ENCODE measurements at places on chromosomes 3 and 15. TPM values are rescaled to one million over a fixed set of nuclear protein-coding genes. Genes with fewer than 3 reads are reported as not detected.

DNA sequence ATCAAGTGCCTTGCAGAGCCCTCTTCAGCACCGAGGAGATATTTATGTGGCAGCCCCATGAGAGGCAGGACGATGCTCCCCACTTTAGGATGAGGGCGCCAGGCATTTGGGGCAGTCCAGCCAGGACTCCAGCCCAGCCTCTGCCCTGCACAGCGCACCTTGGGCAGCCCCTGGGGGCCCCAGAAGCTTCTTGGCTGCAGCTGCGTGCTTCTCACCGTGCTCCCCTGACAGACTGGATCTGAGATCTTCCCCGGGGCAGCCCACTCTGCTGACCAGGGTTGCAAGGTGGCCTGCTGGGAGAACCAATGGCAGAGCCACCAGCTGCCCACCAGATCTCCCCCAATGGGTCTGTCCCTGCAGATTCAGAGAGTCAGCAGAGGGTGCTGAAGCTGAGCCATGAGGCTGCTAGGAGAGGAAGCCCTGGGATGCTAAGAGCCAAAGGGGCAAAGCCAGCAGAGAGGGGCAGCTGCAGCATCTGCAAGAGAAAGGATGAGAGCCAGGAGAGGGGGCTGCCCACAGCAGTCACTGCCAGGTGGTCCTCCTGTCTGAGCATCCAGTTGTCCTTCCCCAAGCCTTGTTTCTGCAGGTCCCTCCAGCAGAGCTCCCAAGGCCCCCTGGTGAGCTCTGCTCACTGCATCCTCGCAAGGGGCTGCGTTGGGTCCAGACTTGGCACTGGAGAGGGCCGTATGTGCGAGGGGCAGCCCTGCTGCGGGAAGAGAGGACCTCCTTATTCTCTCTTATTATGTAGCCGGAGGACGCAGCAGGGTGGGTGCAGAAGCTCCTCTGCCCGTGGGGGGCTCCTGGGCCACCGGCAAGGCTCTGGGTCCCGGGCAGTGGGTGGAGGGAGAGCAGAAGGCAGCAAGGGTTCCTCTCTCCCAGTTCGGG is 14.7 kb upstream of the KLF13 start:
- no peak overlapping the region for H3K4me3 ChIP-seq
- H3K4me1 ChIP-seq: peaks cover 49% of the 10 kb centered on the region
- no peak overlapping the region for H3K27ac ChIP-seq
- DNase-seq: no peak

The BFSP2 gene
- total RNA-seq: not detected

- H3K4me3 ChIP-seq: no peak overlapping the region
- H3K36me3 ChIP-seq: no peaks in the 10 kb centered on the region
- H3K4me1 ChIP-seq: no peaks in the 10 kb centered on the region
- H3K27me3 ChIP-seq: no peaks in the 10 kb centered on the region
- DNase-seq: no peak
- no peak overlapping the region for H3K27ac ChIP-seq
Observed at GRCh38 chr3:74590620-74591262, 23.7 kb downstream of the CNTN3 start.

The ATP6V1A gene
- total RNA-seq: 40.7 TPM

GRCh38 chr3:193932136-193932535 is 203.8 kb upstream of the HES1 start:
- no peak for DNase-seq
- peaks cover 5% of the 10 kb centered on the region for H3K27me3 ChIP-seq
- H3K4me1 ChIP-seq: peaks cover 2% of the 10 kb centered on the region

The SATB1 gene
- total RNA-seq: 357 TPM

DNA sequence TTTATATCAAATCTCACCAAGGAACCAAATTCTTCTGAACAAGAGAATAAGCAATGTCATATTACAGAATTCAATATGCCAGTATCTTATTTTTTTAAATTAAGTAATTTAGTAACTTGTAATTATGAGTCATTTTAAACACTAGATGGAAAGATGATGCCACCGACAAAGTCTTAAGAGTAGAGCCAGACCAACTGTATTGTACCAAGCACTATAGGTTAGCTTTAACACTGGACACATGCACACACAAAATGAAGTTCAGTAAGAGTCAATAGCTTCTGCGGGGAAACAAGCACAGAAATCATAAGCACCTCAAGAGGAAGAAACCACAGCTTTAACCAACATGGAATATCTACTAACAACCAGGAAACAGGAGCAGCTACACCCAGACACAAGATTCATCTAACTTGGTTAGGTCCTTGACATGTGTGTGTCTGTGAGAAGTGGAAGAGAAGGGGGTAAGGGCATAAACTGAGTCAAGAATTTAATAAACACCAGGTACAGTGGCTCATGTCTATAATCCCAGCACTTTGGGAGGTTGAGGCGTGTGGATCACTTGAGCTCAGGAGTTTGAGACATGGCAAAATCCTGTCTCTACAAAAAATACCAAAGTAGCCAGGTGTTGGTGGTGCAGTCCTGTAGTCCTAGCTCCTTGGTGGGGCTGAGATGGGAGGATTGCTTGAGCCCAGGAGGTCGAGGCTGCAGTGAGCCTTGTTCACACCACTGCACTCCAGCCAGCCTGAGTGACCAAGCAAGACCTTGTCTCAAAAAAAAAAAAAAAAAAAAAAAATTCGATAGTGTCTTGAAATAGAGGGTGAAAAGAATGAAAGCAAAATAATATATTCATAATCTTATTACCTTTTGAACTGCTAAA is 28.9 kb downstream of the DENND4A start:
- no peak for DNase-seq
- H3K27ac ChIP-seq: peak overlapping the region; percentile 16
- no peak overlapping the region for H3K4me3 ChIP-seq

GRCh38 chr15:42547918-42548248 is 710 bp downstream of the LRRC57 start:
- peak overlapping the region; percentile 98 for H3K27ac ChIP-seq
- H3K27me3 ChIP-seq: no peaks in the 10 kb centered on the region
- peaks cover 36% of the 10 kb centered on the region for H3K36me3 ChIP-seq
- H3K4me3 ChIP-seq: peak overlapping the region; percentile 95
- DNase-seq: peak; percentile 40

The PPP2R3A gene
- 0.04 TPM for total RNA-seq

The AEN gene
- total RNA-seq: 45.7 TPM

DNA sequence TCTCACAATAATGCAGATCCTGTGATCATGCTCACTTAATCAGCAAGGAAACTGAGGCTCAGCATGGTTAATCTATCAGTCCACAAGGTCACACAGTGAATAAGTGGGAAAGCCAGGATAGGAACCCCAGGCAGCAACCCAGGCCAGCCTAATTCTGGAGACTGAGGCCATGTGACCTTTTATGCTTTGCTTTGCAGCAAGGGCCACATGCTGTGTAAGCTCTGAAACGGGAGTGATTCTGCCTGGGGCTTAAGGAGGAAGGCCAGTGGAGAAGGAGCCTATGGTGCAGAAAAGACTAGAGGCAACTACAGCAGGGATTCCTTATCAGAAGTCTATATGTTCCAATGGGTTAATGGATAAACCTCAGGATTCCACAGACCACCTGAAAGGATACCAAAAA is 157.6 kb upstream of the PPP2R3A start:
- DNase-seq: no peak
- no peaks in the 10 kb centered on the region for H3K4me1 ChIP-seq
- H3K27me3 ChIP-seq: no peaks in the 10 kb centered on the region
- no peak overlapping the region for H3K4me3 ChIP-seq
- H3K27ac ChIP-seq: no peak overlapping the region

DNA sequence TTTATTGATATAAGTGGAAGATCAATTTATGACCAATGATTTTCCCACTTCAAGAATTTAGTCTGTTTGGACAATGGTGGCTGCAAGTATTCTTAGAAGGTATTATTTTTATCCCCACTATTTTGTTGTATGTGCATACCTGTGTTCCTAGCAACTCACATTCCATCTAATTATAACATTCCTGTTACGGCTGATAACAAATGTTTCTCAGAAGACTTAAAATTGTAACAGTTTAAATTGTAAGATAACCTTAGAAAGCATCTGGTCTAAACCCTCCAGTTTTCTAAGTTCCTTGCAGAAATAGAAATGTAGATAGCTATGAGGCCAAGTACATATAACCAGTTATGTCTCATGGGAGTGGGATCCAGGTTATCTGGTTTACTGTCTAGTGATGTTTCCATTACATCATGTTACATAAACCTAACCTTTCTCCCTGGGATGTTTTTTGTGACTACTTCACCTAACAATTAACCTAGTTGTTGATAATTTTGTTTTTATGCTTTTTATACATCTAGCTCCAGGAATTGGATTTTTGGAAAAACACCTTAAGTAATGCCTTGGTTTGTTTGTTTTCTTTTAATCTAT is 11.1 kb upstream of the MFN1 start:
- peaks cover 45% of the 10 kb centered on the region for H3K36me3 ChIP-seq
- H3K27me3 ChIP-seq: no peaks in the 10 kb centered on the region
- H3K4me3 ChIP-seq: no peak overlapping the region
- no peaks in the 10 kb centered on the region for H3K4me1 ChIP-seq

The GOLGA6A gene
- not detected for total RNA-seq

DNA sequence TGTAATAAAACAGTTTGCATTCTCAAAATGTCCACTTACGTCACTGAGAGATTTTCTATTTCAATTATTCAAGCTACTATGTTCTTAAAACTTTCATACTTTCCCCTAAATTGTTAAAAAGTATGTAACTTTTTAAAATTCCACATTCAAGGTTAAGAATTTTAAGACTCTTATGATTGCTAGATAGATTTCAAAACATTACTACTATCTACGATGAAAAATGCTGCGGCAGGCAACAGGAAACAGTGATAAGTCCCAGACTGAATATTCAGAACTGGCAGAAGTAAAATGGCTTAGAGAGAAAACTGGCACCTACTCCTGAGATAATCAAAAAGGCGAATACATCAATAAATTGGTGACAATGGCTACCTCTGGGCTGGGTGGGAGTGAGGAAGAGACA is 16.2 kb downstream of the ATP13A3 start:
- no peak overlapping the region for H3K27ac ChIP-seq
- H3K36me3 ChIP-seq: peaks cover 1% of the 10 kb centered on the region
- DNase-seq: no peak
- no peaks in the 10 kb centered on the region for H3K27me3 ChIP-seq
- no peak overlapping the region for H3K4me3 ChIP-seq

GRCh38 chr15:95883064-95883463 is 447.4 kb upstream of the NR2F2 start:
- no peak overlapping the region for H3K4me3 ChIP-seq
- H3K27me3 ChIP-seq: peaks cover 13% of the 10 kb centered on the region
- no peak overlapping the region for H3K27ac ChIP-seq
- DNase-seq: no peak
- peaks cover 25% of the 10 kb centered on the region for H3K4me1 ChIP-seq

DNA sequence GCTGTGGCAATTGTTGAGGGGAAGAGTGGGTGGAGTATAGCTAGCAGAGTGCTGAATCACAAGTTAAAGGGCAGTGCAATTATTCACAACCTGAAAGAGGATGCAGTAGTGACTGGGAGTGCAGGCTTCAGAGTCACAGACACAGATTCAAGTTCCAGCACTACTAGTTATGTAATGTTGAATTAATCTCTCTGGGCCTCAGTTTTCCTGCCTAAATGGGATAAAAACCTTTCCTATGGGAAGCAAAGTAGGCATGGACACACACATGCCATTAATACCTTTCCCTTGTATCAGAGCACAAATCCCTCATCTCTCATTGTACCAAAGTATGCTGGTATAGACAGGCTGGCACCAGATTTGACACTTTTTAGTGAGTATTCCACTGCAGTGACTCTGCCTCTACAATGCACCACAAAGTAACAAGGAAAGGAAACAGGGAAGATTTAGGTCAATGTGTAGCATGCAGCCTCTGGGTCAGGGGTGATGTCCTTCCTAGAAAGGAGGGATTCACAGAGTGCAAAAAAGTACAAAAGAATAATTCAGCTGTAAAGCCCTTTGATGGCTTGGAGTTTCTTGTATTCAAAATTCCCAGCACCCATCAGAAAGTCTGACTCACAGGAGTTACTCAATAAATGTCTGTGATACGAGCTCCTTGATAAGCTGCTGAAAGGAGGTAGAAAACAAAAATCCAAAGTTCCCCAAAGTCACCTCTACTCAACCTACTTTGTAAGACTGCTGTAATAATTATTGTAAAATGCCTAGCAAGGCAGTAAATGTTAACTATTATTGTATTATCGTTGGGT is 507.5 kb upstream of the TGFBR2 start:
- no peak overlapping the region for H3K27ac ChIP-seq
- H3K27me3 ChIP-seq: peaks cover 3% of the 10 kb centered on the region
- no peaks in the 10 kb centered on the region for H3K36me3 ChIP-seq
- H3K4me1 ChIP-seq: no peaks in the 10 kb centered on the region
- no peak overlapping the region for H3K4me3 ChIP-seq

DNA sequence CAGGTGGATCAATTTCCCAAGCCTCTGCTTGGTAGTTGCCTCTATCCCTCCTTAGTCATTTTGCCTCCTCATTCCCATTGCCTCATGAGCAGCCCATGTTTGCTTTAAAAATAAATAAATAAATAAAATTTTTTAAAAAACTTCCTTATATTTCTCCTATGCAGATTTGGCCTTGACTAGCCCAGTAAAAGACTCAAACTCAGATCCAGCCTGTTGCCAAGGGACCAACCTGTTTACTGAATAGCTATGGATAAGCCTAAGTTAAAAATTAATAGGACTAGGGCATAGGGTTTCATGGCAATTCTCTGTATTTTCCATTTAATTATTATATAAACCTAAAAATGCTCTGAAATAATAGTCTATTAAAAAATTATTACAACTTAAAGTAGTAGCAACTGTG is 384.4 kb downstream of the RSL24D1 start:
- DNase-seq: no peak
- H3K27me3 ChIP-seq: no peaks in the 10 kb centered on the region
- H3K36me3 ChIP-seq: no peaks in the 10 kb centered on the region
- H3K4me3 ChIP-seq: no peak overlapping the region
- H3K4me1 ChIP-seq: no peaks in the 10 kb centered on the region
- no peak overlapping the region for H3K27ac ChIP-seq

The SEMA5B gene
- not detected for total RNA-seq

DNA sequence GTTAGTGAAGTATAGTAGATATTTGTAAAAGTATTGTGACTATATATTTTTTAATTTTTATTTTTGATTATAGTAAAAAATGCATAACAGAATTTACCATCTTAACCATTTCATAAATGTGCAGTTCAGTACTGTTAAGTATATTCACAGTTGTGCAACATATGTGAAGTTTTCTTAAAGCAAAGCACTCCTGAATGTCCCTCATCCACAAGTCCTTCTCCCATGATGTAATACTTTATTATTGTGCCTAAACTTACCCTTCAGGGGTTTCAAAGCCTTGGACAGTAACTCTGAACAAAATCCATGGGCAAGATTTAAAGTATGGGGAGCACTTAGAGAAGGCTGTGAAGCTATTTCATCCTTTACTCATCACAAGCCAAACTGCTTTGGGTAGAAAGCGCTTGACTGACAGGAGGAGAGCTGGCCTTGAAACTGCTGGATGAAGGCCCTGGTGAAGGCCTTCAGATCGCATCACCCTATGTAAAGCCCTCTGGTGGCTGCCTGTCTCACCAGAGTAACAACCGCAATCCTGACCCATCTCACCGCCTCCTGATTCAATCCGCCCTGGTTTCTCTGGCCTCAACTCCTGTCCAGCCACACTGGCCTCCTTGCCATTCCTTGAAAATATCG is 28.0 kb downstream of the LSM3 start:
- no peaks in the 10 kb centered on the region for H3K36me3 ChIP-seq
- no peaks in the 10 kb centered on the region for H3K4me1 ChIP-seq
- DNase-seq: no peak
- no peaks in the 10 kb centered on the region for H3K27me3 ChIP-seq

- peaks cover 20% of the 10 kb centered on the region for H3K27me3 ChIP-seq
- no peaks in the 10 kb centered on the region for H3K36me3 ChIP-seq
- no peak overlapping the region for H3K4me3 ChIP-seq
Observed at GRCh38 chr15:95919460-95919859, 411.0 kb upstream of the NR2F2 start.
